ENCODE measurements at places on chromosomes 6 and 20.

- DNase-seq = no peak
Measured at GRCh38 chr6:20477485-20477884, 56.8 kb upstream of the CDKAL1 start.

DNA sequence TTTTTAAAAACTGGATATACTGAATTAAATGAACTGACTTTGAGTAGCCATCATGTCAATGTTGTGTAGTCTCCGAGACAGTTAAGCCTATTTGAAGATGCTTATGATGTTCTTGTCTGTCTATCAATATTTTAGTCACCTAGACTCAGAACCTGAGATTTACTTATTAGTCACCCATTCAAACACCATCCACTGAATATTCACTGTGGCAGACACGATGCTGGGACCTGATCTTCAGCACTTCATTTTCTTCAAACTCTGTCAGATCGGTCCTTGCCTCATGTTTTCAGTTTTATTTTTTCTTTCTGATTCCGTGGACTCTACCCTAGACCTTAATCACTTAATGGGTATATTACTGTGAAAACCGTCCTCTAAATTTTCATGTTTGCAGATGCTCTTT lies 123.7 kb upstream of the MCHR2 start:
- no peak for DNase-seq

GRCh38 chr6:130964808-130965604 lies 98.0 kb downstream of the EPB41L2 start:
- no peak for DNase-seq

DNA sequence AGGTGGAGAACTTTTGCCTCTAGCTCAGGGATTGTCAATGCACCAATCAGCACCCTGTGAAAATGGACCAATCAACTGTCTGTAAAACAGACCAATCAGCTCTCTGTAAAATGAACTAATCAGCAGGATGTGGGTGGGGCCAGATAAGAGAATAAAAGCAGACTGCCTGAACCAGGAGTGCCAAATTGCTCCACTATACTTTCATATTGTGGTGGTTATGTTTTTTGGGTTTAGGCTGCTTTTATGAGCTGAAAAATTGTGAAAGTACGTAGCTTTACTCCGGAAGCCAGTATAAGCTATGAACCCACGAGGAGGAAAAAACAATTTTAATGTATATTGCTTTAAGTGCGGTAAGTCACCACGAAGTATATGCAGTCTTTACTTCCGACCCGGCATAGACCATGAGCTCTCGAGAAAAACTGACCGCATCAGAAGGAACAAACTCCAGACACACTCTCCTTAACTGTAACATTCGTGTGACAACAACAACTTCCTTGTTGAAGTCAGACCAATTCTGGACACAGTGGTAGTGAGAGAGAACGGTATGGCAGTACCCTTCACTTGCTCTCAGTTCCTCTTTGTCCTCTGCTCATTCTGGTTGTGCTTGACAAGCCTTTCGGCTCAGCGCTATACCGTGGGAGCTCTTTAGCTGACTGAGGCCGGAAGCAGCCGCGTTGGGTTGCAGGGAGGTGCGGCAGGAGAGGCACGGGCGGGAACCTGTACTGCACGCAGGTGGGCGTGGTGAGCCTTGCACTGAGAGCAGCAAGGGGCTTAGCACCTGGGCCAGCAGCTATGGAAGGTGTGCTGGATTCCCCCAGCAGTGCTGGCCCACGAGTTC lies 81.9 kb upstream of the E2F3 start:
- DNase-seq = no peak

GRCh38 chr6:49675816-49676215 lies 37.5 kb downstream of the CRISP2 start:
- DNase-seq = no peak

- DNase-seq = peak; percentile 96
Measured at GRCh38 chr20:44961870-44962267, 1.7 kb upstream of the TOMM34 start.

- no peak for DNase-seq
Measured at GRCh38 chr6:22470454-22471131, 98.8 kb upstream of the HDGFL1 start.

GRCh38 chr6:33987531-33988021 lies 158.3 kb downstream of the GRM4 start:
- DNase-seq = no peak

DNA sequence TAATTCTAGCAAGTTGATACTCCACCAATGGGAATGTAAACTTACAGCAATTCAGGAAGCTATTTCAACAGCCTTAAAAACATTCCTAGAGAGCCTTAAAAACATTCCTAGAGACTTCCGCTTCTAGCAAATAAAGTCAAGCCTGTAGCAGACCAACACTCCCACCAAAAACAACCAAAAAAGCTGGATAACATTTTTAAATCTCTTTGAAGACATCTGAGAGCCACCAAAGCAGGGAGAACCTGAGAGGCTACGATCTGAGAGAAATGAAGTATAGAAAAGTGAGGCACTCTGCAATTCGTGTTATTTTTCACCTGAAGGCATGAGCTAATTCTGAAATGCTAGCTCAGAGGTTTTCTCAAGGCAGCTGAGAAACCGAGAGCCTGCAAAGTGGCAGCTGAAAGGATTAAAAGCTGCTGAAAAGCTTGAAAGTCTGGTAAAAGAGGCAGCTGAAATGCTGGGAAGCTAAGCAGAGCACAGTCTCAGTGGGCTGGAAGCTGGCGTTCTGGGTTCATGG lies 20.9 kb downstream of the GPR63 start:
- DNase-seq = no peak

GRCh38 chr20:16392346-16392745 lies 180.9 kb downstream of the KIF16B start:
- DNase-seq = no peak

- no peak for DNase-seq
Measured at GRCh38 chr6:170162011-170162774, 128.7 kb downstream of the DLL1 start.

Data from ELR (cell line).